A375 (cell line): ENCODE measurements at places on chromosomes 12 and 14. TPM values are rescaled to one million over a fixed set of nuclear protein-coding genes. Genes with fewer than 3 reads are reported as not detected.

The ARHGAP9 gene
- 2.2 and 6.4 TPM in 2 replicates for total RNA-seq

The LBHD2 gene
- total RNA-seq, result not detected in 2 replicates

The RNU4-1 gene
- total RNA-seq, result under 0.01 TPM in 2 replicates

The RIPK3 gene
- total RNA-seq, result not detected in 2 replicates

The GUCY2C gene
- 0.05 TPM in 1 of 2 replicates, not detected in the other for total RNA-seq

The TAS2R50 gene
- 0.48 and 0.87 TPM in 2 replicates for total RNA-seq

The PLA2G1B gene
- not detected in 2 replicates for total RNA-seq

The TMPRSS12 gene
- not detected in 2 replicates for total RNA-seq

The STAC3 gene
- 1.1 and 2.0 TPM in 2 replicates for total RNA-seq

The AHNAK2 gene
- 12.6 and 14.7 TPM in 2 replicates for total RNA-seq

The CLEC2A gene
- total RNA-seq, result not detected in 2 replicates

The CABP1 gene
- not detected in 2 replicates for total RNA-seq

The DTX1 gene
- 3.5 and 4.8 TPM in 2 replicates for total RNA-seq

The LAG3 gene
- 0.64 and 1.4 TPM in 2 replicates for total RNA-seq

The TNS2 gene
- total RNA-seq, result 31.3 and 35.0 TPM in 2 replicates

The KCNA5 gene
- total RNA-seq, result not detected in 2 replicates

The TAS2R9 gene
- total RNA-seq, result not detected in 2 replicates

The ARL1 gene
- 59.6 and 75.1 TPM in 2 replicates for total RNA-seq

The NPFF gene
- total RNA-seq, result not detected in 2 replicates

The CACNA2D4 gene
- total RNA-seq, result 0.19 and 0.29 TPM in 2 replicates

The GLI1 gene
- total RNA-seq, result 0.30 and 0.90 TPM in 2 replicates

The TUBA1A gene
- total RNA-seq, result 84.2 and 95.1 TPM in 2 replicates

The ALDH6A1 gene
- 5.4 and 7.6 TPM in 2 replicates for total RNA-seq

The GPD1 gene
- 0.53 and 1.0 TPM in 2 replicates for total RNA-seq

The RIN3 gene
- 3.7 and 6.7 TPM in 2 replicates for total RNA-seq

The PTPN21 gene
- 1.7 and 2.7 TPM in 2 replicates for total RNA-seq

The SERPINA9 gene
- not detected in 2 replicates for total RNA-seq

The CCDC175 gene
- not detected in 2 replicates for total RNA-seq

The AICDA gene
- total RNA-seq, result not detected in 2 replicates

The NFE2 gene
- 1.8 and 2.5 TPM in 2 replicates for total RNA-seq

The KLHDC1 gene
- total RNA-seq, result 0.68 and 0.80 TPM in 2 replicates

The CKB gene
- 161 and 215 TPM in 2 replicates for total RNA-seq

The PLEKHD1 gene
- 0.05 TPM in 1 of 2 replicates, not detected in the other for total RNA-seq

The TRAF3 gene
- 16.3 and 24.0 TPM in 2 replicates for total RNA-seq

The CFAP251 gene
- 1.4 and 2.6 TPM in 2 replicates for total RNA-seq

The FGD6 gene
- 3.9 and 4.9 TPM in 2 replicates for total RNA-seq

The CLEC1A gene
- total RNA-seq, result not detected in 2 replicates

The TDG gene
- 28.2 and 32.9 TPM in 2 replicates for total RNA-seq

The PXN gene
- total RNA-seq, result 108 and 144 TPM in 2 replicates

The NR4A1 gene
- total RNA-seq, result 79.1 and 101 TPM in 2 replicates

The OR11H7 gene
- total RNA-seq, result not detected in 2 replicates

The TMBIM4 gene
- 29.2 and 37.4 TPM in 2 replicates for total RNA-seq

The ASIC1 gene
- 5.9 and 7.6 TPM in 2 replicates for total RNA-seq

The IL26 gene
- total RNA-seq, result not detected in 2 replicates

The ARHGDIB gene
- 5.4 and 8.1 TPM in 2 replicates for total RNA-seq

The SOAT2 gene
- total RNA-seq, result 0.13 TPM in 1 of 2 replicates, not detected in the other

The SLC38A4 gene
- not detected in 2 replicates for total RNA-seq

The BCL2L2 gene
- 16.5 and 29.4 TPM in 2 replicates for total RNA-seq

The GNB3 gene
- total RNA-seq, result 0.60 and 1.5 TPM in 2 replicates

The NANOG gene
- not detected in 2 replicates for total RNA-seq

The B3GNT4 gene
- total RNA-seq, result 0.08 and 0.37 TPM in 2 replicates
